ENCODE measurements at places on chromosomes 7 and 10. TPM values are rescaled to one million over a fixed set of nuclear protein-coding genes. Genes with fewer than 3 reads are reported as not detected.

Gene DRGX
- not detected for total RNA-seq

Gene GHRHR
- total RNA-seq = not detected

Gene PTPRE
- total RNA-seq = 54.8 TPM

Gene HOXA10
- not detected for total RNA-seq

Gene C10orf143
- 5.5 TPM for total RNA-seq

Gene AOAH
- 2.6 TPM for total RNA-seq

GRCh38 chr7:33504266-33504665 is 374.9 kb downstream of the BBS9 start:
- no peak overlapping the region for H3K4me3 ChIP-seq
- DNase-seq = no peak
- no peaks in the 10 kb centered on the region for H3K4me1 ChIP-seq
- no peaks in the 10 kb centered on the region for H3K27me3 ChIP-seq
- H3K36me3 ChIP-seq = peaks cover 2% of the 10 kb centered on the region

DNA sequence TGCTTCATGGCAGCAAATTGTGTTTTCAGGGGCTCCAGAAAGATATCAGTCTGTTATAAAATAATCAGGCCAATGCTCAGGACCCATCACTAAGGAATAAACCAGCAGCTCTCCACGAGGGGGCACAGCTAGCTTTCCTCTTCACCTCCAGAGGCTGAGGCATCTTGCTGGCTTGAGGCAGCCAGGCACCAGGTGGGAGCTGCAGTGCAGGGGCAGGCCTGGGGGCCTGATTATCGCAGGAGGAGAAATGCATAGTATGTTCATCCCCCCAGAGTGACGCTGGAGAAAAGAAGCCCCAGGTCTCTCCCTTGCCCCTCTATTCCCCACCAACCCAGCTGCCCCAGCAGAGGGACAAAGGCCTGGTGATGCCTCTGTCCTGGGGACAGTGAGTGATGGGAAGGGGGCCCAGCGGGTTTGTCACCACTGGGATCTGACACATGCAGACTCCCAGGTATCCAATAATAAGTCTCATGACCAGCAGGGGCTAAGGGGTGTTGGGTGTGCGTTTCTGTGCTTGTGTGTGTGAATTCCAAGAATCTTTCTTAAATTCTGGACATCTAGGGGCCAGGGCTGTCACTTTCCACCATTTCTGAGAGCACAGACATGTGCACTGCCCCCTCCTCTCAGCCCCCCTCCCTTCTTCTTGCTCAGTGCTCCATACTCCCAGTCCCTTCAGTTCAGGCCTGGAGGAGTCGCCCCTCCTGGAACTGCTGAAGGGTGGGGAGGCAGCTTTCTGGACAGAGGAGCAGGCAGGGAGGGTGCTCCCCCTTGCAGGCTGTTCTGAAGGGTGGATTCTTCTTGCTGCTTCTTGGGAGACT is 128.1 kb upstream of the FAM20C start:
- no peak for DNase-seq
- peaks cover 4% of the 10 kb centered on the region for H3K4me1 ChIP-seq
- H3K36me3 ChIP-seq = no peaks in the 10 kb centered on the region
- H3K27ac ChIP-seq = no peak overlapping the region
- H3K4me3 ChIP-seq = no peak overlapping the region
- H3K27me3 ChIP-seq = peaks cover 23% of the 10 kb centered on the region

GRCh38 chr10:5094265-5095205 is at the start of gene AKR1C3:
Gene AKR1C3, plus strand, starts transcription at chr10:5094414. Its CDS starts 31 bp downstream, at chr10:5094445.
- peaks cover 3% of the 10 kb centered on the region for H3K36me3 ChIP-seq
- no peak within 1 kb of the TSS for H3K27ac ChIP-seq
- H3K27me3 ChIP-seq = peaks cover 18% of the 10 kb centered on the region

GRCh38 chr7:99033765-99034164 is 110.1 kb downstream of the SMURF1 start:
- no peak for DNase-seq
- H3K4me3 ChIP-seq = no peak overlapping the region
- no peak overlapping the region for H3K27ac ChIP-seq
- peaks cover 6% of the 10 kb centered on the region for H3K36me3 ChIP-seq
- H3K4me1 ChIP-seq = peaks cover 2% of the 10 kb centered on the region
- no peaks in the 10 kb centered on the region for H3K27me3 ChIP-seq

DNA sequence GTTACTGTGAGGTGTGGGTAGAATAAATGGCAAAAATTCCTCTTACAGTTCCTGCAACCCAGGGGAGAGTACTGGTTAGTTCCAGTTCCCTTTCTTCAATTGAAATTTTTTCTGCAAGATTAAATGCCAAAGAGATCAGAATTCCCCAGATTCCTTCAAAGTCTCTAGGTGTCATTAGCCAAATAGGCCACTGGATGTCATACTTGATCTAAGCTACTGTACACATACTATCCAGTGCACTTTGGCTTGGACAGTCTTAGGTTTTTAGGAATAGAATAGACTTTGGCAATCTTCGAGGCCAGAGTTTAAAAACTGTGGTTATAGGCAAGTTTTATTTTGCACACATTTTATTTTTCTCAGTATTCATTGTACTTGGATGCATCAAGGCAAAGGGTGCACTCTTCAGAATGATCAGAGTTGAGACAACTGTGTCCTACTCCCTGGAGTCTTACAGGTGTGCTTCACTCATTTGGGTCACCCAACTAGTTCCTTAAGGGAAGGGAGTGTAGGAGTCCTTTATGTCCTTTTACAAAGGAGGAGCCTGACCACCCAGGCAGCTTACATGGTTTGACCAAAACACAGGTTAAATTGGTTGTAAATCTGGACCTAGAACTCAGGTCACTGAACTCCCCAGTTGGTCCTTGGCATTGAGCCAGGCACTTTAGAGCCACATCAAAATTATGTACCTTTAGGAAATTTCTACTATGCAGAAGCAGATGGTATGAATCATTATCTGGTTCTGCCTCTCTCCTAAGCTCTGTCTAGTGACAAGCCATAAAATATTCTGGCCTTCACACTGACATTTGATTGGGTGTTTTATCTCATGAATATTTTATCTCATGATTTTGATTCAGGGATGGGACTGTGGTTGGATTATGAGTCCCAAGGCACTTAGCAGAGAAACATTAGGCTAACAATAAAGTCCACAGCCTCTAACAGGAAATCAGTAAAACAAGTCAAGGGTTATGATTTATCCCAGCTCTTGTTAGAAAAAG is 49.5 kb downstream of the ASAH2B start:
- peaks cover under 1% of the 10 kb centered on the region for H3K27me3 ChIP-seq
- H3K27ac ChIP-seq = no peak overlapping the region
- DNase-seq = no peak
- peaks cover 3% of the 10 kb centered on the region for H3K36me3 ChIP-seq

DNA sequence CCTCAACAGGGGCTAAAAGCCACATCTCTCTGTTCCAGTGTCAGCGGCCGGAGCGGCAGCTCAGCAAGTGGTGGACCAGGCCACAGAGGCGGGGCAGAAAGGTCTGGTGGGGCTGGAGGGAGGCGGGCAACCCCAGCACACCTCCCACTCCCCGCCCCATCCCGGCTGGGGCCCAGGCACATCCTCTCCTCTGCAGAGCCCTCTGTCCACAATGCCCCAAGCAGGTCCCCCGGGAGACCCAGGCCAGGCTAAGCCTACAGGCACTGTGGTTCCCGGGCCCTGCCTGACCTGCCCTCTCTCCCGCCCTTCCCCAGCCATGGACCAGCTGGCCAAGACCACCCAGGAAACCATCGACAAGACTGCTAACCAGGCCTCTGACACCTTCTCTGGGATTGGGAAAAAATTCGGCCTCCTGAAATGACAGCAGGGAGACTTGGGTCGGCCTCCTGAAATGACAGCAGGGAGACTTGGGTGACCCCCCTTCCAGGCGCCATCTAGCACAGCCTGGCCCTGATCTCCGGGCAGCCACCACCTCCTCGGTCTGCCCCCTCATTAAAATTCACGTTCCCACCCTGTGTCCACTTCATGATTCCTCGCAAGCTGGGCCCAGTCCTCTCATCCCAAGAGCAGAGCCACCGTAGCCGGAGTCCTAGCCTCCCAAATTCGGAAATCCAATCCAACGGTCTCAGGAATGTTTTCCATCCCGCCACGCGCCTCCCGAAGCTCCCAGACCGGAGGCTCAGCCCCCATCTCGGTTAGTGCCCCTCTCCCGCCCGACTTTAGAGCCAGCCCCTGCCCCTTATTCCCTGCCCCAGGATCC is 2.1 kb downstream of the ADIRF start:
- peaks cover 34% of the 10 kb centered on the region for H3K4me1 ChIP-seq
- H3K27me3 ChIP-seq = no peaks in the 10 kb centered on the region
- H3K27ac ChIP-seq = peak overlapping the region; percentile 96

DNA sequence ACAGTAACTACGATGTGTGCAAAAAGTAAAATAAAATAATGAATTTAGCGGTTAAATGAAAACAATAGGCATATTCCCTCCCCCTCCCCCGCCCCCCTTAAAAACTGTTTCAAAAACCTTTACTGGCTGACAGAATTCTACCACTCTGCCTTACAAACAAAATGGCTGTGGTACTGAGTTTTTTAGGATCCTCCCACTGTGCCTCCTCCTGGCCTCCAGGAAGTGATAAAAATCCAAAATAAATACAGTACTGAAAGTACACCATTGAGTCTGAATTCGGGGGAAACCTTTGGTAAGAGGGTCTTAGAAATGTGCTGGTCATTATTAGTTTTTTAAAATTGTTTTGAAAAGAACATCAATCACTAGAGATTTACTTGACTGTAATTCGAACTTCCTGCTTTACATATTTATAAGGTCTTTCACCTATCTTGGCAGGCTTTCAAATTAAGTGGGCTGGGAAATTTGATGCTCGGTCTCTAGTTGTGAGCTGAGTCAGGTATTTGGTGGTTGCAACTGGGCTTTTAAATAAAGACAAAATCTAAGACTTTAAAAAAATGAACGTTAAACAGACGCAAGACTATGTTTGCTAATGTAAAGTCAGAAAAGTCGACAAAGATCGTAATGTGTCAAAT is 32.5 kb upstream of the EPC1 start:
- H3K36me3 ChIP-seq = no peaks in the 10 kb centered on the region
- peaks cover 11% of the 10 kb centered on the region for H3K4me1 ChIP-seq
- no peak overlapping the region for H3K27ac ChIP-seq

DNA sequence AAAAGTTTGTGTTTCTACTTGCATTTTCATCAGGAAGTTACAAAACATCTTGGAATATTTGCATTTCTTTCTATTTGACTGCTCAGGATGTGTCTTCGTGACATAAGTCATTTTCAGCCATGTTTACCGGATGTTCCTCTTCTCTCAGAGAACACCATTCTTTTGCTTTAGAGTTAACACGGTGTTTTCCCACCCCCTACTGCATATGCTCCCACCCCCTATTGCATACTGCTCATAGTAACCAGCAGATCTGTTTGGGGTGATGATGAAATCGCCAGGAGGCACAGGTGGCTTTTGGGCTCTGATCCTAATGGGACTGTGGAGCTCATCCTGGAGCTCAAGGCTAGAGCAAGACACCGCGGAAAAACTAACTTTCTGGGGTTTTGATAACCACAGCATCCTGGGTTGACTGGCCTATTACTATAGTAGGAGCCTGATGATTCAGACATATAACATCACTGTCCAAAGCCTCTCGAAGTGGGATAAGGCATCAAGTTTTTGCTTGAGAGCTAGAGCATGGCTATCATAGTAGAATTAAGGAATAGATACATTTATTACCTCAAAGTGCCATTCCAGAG is 65.1 kb upstream of the BET1 start:
- DNase-seq = no peak
- H3K27me3 ChIP-seq = peaks cover 48% of the 10 kb centered on the region
- H3K4me1 ChIP-seq = peaks cover 8% of the 10 kb centered on the region
- no peak overlapping the region for H3K4me3 ChIP-seq

DNA sequence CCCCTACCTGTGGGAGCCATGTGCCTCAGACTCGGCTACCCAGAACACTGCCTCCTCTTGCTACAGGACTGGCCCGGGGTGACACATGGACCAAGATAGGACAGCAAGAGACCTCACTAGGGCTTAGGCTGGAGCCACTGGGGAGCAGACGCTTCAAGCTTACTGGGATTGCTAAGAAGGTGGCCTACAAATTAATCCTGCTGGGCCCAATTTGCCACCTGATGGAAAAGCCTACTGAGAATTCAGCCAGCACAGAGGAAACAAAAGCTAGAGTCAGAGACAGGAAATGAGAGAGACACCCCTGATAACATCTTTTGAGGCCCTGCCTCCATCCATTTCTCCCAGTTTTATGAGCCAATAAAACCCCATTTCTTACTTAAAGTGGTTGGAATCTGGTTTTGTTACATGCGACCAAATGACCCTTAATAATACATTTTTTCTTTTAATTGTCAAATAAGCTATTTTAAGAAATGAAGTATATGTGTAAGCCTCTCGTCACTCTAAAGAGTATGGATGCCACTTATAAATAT is 282.1 kb downstream of the CXCL12 start:
- H3K27me3 ChIP-seq = no peaks in the 10 kb centered on the region
- no peaks in the 10 kb centered on the region for H3K4me1 ChIP-seq
- no peak overlapping the region for H3K27ac ChIP-seq
- no peak for DNase-seq
- no peaks in the 10 kb centered on the region for H3K36me3 ChIP-seq

DNA sequence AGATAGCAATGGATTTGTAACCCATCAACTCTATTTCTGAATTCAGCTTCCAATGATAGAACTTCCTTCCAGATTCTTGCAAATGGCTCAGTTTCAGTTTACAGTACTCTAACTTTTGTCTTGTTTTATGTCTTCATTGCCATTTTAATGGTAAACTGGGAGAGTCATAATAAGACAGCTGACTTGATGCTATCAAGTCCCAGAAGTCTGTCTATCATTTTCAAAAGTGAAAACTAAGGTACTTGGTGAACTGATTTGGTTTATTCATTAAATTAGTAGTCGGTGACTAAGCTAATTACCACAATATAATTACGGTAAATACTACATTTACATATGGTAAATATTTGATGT is 25.0 kb downstream of the RTKN2 start:
- peaks cover 16% of the 10 kb centered on the region for H3K4me1 ChIP-seq
- peak overlapping the region; percentile 81 for H3K27ac ChIP-seq
- no peaks in the 10 kb centered on the region for H3K36me3 ChIP-seq
- DNase-seq = no peak
- H3K27me3 ChIP-seq = no peaks in the 10 kb centered on the region

DNA sequence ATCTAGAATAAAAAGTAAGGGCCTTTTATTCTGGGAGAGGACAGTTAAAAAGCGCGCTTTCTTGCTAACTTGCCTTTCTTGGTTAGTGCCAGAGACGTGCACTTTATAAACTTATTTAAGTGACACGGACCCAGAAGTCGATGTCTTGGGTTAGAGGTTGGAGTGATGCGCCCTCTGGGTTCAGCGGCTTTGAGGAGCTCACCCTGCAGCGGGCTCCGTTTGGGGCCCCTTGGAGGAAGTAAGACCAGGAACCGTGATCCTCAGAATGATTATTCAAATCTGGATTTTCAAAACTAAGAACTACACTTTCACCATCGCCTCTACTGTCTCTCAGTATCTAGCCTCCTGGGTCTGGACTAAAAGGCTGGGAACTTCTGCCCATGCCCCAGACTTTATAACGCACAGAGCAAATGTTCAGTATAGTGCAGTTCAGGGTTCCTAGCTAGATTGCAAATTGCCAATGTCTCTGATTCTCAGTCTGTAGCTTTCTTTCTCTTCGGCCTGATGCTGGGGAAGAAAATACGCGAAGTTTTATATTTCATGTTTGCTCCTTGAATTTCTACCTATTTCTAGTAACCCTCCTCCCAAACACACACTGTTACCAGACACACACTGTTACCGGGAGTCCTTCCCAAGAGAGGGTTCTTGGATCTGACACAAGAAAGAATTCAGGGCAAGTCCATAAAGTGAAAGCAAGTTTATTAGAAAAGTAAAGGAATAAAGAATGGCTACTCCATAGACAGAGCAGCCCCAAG is 18.6 kb upstream of the SMO start:
- peaks cover 34% of the 10 kb centered on the region for H3K27me3 ChIP-seq
- H3K4me3 ChIP-seq = peak overlapping the region; percentile 77
- peaks cover 8% of the 10 kb centered on the region for H3K4me1 ChIP-seq
- H3K36me3 ChIP-seq = peaks cover 3% of the 10 kb centered on the region
- H3K27ac ChIP-seq = no peak overlapping the region
- DNase-seq = no peak

- no peak for DNase-seq
- no peak overlapping the region for H3K4me3 ChIP-seq
- peaks cover 2% of the 10 kb centered on the region for H3K36me3 ChIP-seq
- peaks cover 25% of the 10 kb centered on the region for H3K27me3 ChIP-seq
These were observed 54.8 kb downstream of the OTUD1 start for GRCh38 chr10:23493711-23494110.
